ENCODE measurements at places on chromosomes 7 and 10. TPM values are rescaled to one million over a fixed set of nuclear protein-coding genes. Genes with fewer than 3 reads are reported as not detected.

The SPOCK2 gene
- 5.3 TPM for total RNA-seq

DNA sequence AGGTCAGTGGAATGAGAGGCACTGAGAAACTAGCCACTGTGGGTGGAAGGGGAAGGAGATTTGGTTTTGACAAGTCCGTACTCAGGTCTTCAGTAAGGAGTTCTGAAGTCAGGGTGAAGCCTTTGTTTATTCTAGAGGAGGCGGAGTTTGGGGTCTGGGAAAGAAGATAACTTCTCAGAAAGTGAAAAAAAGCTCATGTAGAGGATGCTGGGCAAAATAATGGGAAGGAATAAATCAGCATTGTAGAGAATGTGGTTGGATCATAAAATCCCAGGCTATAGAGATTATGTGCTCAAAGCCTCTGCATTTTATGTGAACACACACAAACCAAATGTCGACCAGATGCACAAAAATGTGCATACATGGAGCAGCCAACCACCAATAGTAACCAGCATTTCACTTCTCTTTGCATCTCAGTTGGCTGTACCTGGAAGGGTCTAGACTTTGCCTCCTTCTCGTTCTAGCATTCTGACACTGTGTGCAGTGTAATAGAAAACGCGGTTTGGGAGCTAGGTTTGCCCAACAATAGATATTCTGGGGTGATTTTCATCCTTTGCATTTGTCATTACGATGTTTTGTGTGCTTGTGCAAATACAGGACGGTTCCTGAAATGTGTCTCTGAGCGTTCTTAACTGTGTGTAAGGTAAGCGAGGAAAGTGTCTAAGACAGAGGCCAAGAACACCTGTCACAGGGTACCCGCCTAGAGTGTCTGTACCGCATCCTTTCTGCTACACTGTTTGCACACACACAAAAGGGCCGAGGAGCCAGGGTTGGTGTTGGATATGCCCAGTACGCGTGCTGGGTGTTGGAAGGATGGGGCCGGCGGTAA is 603 bp upstream of the HECW1 start:
- no peak for DNase-seq

DNA sequence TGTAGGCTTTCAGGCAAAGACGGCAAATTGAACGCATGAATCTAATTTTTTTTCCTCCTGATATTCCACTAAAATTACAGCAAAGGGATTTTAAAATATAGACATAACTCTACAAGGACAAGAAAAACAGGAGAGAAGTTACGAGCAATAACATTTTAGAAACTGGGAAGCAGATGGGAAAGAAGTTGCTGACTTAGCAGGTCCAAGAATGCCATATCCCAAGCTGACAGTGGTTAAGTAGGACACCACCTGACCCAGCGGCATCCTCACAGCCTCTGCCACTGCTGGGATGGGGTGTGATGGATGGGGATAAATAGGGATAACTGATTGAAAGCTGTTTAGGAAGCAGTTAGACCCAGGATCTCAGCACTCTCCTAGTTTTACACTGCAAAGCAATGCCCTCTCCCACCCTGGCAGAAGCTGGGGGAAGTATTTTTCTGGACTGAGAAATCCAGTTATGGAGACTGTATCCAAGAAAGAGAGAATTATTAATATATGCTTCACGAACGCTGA is 99.3 kb upstream of the LEP start:
- no peak for DNase-seq

DNA sequence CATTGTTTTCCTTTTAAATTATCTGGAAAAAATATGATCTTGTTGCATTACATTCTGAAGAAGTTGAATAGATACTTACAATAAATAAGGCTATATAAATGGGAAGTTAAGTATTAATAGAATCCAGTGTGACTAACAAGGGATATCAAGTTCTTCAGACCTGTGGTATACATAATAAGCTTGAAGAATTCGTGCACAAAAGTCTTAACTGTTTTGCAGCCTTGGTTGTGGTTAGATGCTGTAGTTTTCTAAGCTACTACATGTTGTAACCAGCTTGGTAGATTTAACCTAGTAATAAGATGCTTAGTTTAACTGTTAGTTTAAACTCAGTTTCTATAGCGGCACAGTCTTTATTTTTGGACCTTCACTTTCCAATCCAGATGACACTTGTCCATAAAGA is 106.2 kb upstream of the GLCCI1 start:
- no peak for DNase-seq
